ENCODE measurements at places on chromosomes 2 and 18. TPM values are rescaled to one million over a fixed set of nuclear protein-coding genes. Genes with fewer than 3 reads are reported as not detected.

The UPP2 gene
- total RNA-seq = not detected

The CXCR2 gene
- not detected for total RNA-seq

The DNAJC27 gene
- total RNA-seq = 1.8 TPM

The PNKD gene
- total RNA-seq = 67.0 TPM

The KRCC1 gene
- total RNA-seq = 10.2 TPM

The PROM2 gene
- not detected for total RNA-seq

The GCKR gene
- total RNA-seq = 0.27 TPM

The DYSF gene
- 1.2 TPM for total RNA-seq

The ACKR3 gene
- total RNA-seq = 36.4 TPM

The RGPD4 gene
- total RNA-seq = not detected

The AQP4 gene
- not detected for total RNA-seq

The DOK1 gene
- total RNA-seq = 5.6 TPM

The RNF152 gene
- total RNA-seq = 0.01 TPM

The SUCLG1 gene
- 95.1 TPM for total RNA-seq

The SPR gene
- total RNA-seq = 140 TPM

The NYAP2 gene
- total RNA-seq = 0.02 TPM

The GCG gene
- total RNA-seq = not detected

The DRC1 gene
- 0.29 TPM for total RNA-seq

The PROC gene
- 3.9 TPM for total RNA-seq

Measured in A549 treated with DMSO at 1 μM for 4 hours (cell line).